ENCODE measurements at places on chromosomes 13 and 19. TPM values are rescaled to one million over a fixed set of nuclear protein-coding genes. Genes with fewer than 3 reads are reported as not detected.

DNA sequence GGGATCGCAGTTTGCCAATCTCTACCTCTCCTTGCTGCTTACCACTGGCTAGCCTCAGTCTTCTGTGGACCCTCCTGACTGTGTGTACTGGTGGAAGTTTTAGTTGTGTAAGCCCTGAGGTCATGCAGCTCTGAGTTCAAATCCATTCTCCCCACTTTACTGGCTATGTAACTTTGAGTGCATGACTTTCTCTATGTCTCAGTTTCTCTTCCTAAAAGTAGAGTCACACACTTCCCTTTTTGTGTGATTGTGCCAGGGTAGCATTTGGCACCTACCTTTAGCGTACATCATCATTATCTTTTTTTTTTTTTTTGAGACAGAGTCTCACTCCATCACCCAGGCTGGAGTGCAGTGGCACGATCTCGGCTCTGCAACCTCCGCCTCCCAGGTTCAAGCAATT is 70.3 kb downstream of the MAP4K1 start:
- no peak for DNase-seq

DNA sequence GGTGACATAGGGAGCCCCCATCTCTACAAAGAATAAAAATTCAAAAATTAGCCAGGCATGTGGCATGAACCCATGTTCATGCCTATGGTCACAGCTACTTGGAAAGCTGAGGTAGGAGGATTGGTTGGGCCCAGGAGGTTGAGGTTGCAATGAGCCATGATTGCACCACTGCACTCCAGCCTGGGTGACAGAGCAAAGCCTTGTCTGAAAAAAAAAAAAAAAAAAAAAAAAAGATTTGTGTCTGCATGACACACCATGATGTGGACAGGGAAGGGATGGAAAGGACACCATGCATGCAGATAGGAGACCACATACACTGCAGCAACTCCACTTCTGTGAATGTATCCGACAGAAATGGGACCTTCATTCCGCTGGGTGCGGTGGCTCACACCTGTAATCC is 34.0 kb upstream of the HOMER3 start:
- no peak for DNase-seq

DNA sequence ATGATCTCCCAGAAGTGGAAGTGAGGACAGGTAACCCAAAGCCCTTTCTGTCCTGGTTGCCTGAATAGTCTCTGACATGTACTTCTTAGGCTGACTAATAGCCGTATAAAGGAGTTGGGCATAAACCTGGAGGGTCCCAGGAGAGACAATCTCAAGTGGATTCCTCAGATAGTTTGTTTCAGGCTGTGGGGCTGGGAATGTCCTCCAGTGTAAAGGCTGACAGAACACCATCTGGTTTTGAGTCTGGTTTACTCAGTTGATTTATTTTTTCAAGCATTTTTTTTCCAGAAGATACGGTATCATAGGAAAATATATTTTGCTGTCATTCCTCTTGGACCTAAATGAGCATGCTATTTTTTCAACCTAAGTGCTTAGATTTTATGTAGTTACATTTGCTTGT is 15.2 kb downstream of the HTR2A start:
- no peak for DNase-seq

GRCh38 chr13:29005763-29006120 is 185.6 kb downstream of the MTUS2 start:
- DNase-seq = no peak

- no peak for DNase-seq
Measured at GRCh38 chr19:45244133-45244794, 943 bp downstream of the EXOC3L2 start.

DNA sequence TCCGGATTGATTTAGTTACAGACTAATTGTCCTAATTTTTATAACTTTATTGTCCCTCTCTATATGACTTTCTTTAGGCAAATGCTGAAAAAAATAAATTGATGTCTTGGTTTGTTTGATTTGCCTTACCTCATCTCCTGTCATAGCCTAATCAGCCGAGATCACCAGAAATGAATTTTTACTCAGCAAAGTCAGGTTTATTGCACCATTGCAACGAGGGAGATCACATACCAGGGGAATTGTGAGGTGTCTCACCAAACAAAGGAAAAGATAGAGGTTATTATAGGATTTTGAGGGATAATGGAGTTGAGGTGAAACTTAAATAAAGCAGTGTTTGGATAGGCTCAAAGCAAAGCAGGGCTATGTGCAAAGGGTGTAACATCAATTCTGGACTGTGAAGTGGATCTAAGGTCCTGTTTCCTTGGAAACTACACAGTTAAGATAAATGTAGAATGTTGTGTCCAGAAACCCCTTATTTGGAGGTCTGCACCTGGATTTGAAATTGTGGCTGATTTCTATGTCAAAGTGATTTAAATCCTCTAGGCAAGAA is 372.6 kb downstream of the OXGR1 start:
- no peak for DNase-seq

DNA sequence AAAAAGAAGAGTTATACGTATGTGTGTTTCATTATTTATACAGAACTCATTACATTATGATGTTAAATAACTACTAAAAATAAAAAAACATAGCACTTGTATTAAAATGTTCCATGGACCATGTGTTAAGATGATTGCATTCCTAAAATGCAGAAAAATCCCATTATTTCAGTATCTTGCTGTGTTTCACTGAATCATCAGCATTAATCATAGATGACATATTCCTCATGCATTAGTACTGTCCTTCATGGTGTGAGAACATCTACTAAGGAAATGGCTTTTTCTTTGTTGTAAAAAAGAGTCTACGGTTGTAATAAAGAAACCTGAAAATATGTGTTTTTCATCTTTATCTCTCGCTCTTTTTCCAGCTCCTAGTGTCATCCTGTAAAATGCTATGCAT is 416.5 kb downstream of the FGF14 start:
- no peak for DNase-seq

DNA sequence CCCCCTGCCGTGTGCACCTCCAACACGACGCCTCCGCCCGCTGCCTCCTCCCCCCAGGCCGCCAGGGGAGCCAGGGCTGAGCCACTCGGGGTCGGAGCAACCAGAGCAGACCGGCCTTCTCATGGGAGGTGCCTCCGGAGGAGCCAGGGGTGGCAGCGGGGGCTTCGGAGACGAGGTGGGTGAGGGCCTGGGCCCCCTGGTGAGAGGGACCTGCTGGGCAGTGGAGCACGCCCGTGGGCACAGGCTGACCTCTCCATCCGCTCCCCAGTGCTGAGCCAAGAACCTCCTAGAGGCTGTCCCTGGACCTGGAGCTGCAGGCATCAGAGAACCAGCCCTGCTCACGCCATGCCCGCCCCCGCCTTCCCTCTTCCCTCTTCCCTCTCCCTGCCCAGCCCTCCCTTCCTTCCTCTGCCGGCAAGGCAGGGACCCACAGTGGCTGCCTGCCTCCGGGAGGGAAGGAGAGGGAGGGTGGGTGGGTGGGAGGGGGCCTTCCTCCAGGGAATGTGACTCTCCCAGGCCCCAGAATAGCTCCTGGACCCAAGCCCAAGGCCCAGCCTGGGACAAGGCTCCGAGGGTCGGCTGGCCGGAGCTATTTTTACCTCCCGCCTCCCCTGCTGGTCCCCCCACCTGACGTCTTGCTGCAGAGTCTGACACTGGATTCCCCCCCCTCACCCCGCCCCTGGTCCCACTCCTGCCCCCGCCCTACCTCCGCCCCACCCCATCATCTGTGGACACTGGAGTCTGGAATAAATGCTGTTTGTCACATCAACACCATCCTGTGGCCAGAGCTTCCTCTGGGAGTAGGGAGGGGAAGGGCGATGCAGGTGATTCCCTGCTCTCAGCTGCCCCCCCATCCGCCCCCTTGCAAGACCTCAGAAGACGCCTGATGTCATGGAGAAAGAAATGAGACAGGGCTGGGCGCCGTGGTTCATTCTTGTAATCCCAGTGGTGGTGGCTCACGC is 12.0 kb downstream of the BCAM start:
- DNase-seq = no peak

GRCh38 chr13:55534306-55534705 is 1606.4 kb upstream of the PRR20A start:
- DNase-seq = no peak

- no peak for DNase-seq
Measured at GRCh38 chr13:97967226-97967625, 13.8 kb downstream of the IPO5 start.

DNA sequence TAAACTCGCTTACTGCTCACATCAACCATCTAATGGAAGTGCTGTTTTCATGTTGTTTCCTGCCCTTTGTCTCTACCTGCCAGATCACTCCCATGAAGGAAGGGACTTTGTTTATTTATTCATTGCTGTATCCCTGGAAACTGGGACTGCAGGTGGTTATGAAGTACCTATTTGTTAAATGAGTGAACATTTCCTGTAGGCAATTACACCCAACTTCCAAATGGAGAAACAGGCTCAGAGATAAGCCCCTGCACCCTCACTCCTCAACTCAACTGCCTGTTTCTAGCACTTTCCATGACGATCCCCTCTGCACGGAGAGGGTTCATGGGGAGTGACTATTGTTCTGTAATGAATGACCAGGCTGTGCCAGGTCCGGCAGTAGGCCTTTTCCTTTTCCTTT is 1.9 kb upstream of the SELENOW start:
- no peak for DNase-seq

DNA sequence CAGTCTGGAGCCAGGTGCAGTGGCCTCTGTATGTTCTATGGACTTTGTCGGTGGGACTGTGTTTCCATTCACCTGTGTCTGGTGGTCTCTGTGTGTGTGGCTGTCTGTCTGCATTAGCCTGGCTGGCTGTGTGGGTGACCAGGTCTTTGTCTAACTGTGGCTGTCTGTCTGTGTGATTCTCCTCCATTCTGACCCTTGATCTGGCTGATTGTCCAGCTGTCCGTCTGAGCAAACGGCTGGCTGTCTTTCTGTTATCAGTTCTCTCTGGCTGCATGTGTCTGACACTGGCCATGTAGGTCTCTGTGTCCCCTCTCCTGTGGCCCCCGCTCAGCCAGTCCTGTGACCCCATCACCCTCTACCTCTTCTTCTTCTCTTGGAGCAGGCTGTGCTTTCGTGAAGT is 53.2 kb downstream of the CELF5 start:
- DNase-seq = no peak

DNA sequence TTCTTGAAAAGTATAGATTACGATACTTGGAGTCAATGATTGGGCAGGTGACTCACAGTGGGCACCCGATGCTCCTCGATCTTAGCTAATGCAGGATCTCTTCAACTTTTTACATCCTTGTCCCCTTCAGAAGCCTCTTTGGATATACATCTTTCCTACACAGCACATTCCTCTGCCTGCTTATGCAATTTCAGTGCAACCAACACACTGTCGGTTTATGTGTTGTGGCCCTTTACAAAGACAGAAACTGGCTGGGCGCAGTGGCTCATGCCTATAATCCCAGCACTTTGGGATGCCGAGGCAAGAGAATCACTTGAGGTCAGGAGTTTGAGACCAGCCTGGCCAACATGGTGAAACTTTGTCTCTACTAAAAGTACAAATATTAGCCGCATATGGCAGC is 2.6 kb downstream of the GPR42 start:
- no peak for DNase-seq

GRCh38 chr13:27005556-27005955 is 166.1 kb downstream of the USP12 start:
- DNase-seq = no peak

DNA sequence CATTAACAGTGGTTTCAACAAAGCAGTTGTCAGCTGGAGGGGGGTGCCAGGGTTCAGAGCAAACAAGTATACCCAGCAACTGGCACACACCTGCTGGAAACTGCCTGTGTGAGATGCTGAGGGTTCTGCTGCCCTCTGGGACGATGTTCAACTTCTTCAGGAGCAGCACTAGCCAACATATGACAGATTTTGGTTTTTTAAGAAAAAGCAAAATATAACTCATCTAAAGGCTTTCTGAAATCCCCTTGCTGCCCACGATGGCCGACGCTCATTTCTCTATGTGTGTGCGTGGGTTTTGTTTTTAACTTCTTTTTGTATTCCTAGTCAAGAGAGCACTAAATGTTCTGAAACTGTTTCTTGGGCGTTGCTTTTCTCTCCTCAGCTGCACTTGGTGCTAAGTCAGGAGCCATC is 79.9 kb downstream of the MRPL57 start:
- DNase-seq = no peak

ZNF71 gene
- 12.2 TPM for total RNA-seq

UBE2L5 gene
- not detected for total RNA-seq

PSG11 gene
- total RNA-seq = not detected

CNN2 gene
- 84.7 TPM for total RNA-seq

All from mucosa of descending colon (tissue), 3 donors.